AG09319 (cell line): ENCODE measurements at places on chromosomes 4 and X.

GRCh38 chrX:11678158-11678557 is 12.4 kb upstream of the ARHGAP6 start:
- no peak for DNase-seq

GRCh38 chr4:95209927-95210326 is 338.8 kb downstream of the UNC5C start:
- no peak for DNase-seq

DNA sequence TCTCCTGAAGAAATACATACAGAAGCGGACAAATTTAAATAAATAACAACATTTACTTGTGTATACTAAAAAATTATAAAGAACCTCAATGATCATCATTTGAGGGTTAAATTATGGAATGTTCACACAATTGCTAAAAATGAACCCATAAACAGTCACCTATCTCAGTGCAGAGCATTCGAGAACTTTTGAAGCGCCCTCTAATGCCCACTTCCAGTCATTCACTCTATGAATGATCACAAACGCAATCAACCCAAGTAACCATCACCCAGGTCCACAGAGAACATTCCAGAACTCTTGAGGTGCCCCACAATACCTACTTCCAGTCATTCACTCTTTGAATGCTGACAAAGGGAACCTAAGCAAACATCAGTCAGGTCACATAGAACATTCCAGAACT is 103.5 kb upstream of the PLAC1 start:
- no peak for DNase-seq

- no peak for DNase-seq
These were observed 112.4 kb downstream of the EGF start for GRCh38 chr4:110025056-110025455.

- no peak for DNase-seq
These were observed 2.2 kb downstream of the AR start for GRCh38 chrX:67545893-67546495.

DNA sequence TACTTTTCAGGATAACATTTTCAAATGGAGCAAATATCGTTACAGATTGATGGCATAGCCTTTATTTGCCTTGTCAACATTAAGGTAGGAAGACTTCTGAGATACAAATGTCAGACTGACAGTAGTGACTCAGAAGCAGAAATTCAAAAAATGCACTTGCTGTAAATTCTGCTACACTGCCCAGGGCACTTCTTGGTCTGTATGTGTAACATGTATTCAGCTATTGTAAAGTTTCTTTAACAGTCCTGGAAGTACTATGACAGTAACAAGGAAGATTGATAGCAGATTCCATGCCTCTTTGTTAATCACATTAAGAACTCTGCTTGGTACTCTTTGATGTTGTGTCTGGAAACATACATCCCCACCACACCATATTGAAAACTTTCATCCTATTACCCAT is 69.6 kb upstream of the PCDH18 start:
- DNase-seq, result no peak

DNA sequence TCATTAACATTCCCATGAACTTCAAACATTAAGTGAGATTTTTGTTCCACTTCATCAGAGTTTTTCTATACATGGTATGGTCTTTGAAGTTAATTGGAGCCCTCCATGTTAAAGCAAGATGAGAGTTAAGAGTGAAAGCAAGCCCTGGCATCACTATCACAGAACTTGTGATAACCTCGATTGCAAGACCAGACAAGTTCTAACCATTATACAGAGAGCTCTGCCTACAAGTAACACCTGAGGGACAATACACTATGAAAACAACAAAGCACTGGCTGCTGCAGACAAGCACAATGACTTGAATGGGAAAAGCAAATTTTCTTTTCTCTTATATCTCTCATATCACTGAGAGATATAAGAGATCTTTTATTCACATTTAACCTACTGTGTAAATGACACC is 126.6 kb upstream of the GYPA start:
- DNase-seq, result no peak

DNA sequence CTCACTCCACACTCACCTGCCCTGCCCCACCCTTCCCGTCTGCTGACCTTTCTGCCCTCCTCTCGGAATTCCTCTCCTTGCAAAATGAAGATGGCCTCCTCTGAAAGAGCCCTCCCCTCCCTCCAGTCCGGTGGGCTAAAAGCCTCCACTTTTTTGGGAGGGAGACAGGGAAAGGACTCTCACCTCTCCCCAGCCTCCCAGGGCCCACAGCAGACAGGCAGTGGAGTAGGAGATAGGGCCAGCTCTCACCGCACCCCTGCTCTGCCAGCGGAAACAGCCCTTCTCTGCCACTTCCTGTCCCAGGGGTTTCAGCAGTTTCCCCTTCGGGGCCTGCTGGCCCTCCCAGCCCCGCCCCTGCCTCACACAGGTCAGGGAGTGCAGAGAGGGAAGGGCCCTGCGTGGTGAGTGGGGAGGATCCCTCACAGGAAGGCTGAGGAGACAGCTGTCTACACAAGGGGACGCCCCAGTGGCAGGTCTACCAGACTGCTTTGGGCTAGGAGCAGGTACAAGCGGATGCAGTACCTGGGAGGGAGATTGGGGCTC is 18.2 kb downstream of the ELF4 start:
- DNase-seq, result no peak

GRCh38 chrX:139851730-139852129 is 81.1 kb downstream of the ATP11C start:
- DNase-seq, result no peak

DNA sequence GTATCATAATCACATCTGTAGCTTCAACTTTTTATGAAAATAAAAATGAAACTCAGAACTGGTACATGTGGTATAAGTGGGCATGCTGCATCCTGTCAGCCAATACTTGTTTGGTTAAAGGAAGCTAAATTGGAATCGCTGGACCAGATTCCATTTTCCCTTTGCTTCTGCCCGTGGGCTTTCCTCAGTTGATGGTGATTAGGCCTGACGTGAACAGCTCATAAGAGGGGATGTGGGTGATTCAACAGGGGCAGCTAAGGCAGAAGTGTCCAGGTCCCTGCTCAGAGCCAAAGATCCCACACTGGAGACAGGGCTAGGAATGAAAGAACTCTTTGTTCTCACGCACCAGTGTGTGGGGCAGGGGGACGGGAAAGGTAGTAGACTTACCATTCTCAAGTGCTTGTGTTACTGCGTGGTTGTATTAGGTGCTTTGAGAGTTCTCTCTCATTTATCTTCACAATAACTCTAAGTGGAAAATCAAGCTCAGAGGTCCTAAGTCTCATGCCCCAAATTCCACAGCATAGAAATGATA is 63.2 kb upstream of the GUCY1A1 start:
- no peak for DNase-seq

DNA sequence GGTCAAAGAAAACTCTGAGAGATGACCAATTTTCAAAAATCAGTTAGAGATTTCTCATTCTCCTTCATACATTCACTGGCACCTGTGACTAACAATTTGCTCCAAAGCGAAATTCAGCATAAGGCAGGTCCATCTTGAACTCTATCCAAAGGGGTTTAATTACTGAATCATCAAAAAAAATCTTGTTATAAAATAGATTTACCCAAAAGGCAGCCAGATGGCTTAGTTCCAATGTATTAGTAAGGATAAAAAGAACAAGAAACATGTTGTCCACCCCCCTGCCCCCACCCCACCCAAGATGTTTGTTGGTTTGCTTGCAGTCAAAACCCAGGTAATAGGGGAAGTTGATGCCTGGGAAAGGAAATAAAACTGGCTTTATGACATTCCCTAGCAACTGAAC is 200.3 kb downstream of the ANTXR2 start:
- no peak for DNase-seq
